ENCODE measurements at places on chromosomes 12 and 14.

DNA sequence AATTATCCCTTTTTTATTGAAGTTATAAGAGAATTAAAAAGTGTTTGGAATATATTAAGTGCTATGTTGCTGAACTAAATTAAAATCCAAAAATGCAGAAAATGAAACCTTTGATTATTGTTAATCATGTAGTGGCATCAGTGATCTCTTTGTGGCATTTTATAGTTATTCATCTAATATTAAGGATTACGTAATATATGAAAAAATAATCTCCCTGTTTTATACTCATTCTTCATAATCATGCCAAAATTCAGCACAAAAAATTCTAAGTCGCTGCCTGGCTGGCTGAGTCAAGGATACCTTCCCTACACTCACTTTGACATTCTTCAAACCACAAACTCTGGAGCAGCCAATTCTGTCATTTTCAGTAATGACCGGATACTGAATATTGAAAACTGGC is 63.7 kb downstream of the ARL1 start:
- DNase-seq = no peak

DNA sequence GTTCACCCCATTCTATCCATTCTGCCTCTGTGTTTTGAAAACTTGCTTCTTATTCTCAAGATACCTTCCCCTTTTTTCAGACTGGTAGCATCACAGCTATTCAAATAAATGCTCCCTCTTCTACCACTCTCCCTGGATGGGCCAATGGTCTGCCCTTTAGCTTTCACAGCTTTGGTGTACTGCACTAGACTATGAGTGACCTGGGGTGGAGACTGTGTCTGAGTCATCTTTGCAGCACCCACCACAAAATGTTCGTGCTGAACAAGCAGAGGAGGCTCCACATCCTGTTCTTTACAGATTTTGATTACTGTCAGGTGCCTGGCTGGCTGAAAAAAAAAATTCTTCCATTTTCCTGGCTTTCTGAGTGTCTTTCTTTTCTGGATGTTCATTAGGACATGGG is 1104.1 kb upstream of the TMEM132C start:
- DNase-seq = no peak

DNA sequence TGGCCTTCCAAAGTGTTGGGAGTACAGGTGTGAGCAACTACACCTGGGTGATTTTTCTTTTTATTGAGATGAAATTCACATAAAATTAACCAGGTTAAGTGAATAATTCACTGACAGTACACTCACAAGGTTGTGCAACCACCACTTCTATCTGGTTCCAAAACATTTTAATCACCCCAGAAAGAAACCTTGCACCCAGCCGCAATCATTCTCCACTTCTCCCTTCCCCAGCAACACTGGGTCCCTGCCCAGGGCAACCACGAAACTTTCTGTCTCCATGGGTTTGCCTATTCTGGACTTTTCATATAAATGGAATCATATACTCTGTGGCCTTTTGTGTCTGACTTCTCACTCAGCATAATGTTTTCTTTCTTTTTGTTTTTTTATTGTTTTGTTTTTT is 26.3 kb upstream of the MLXIP start:
- no peak for DNase-seq

- no peak for DNase-seq
Observed at GRCh38 chr12:69115951-69116350, 123.4 kb upstream of the CPSF6 start.

GRCh38 chr14:50021261-50022031 is 94.9 kb downstream of the VCPKMT start:
- DNase-seq = no peak

- peak; percentile 91 for DNase-seq
Observed at GRCh38 chr14:41604721-41605531, 1.8 kb upstream of the LRFN5 start.

DNA sequence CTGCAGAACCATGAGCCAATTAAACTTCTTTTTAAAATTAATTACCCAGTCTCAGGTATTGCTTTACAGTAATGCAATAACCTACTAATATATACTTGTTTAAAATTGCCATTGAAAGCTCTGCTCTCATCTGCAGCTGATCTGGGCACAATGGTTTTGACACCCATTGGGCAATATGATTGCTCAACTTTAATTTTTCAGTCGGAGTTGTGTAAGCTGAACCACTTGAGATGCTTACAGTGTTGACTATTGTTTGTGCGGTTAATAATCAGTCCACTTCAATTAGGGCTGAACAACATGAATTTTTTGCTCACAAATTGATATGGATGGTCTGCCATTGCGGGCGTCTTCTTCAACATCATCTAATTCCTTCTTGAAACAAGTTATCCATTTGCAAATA is 18.0 kb upstream of the OR4K5 start:
- no peak for DNase-seq

DNA sequence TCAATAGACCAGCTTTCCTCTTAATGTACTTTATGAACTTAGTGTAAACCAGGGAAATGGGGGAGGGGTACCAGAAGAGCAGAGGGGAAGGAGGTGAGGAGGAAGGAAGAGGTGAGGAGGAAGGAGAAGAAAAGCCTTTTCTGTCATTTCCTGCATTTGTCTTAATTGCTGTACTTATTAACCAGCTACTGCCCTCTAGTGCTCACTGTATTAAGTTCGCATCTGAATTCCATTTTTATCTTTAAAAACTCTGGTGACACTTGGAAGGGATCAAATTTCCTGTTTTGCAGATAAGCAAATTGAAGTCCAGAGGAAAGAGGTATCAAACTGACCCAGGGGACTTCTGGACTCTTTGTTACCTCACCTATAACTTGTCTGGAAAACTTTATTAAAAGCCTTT is 22.2 kb downstream of the MANSC1 start:
- peak; percentile 26 for DNase-seq

- no peak for DNase-seq
Observed at GRCh38 chr14:76407449-76408150, 31.7 kb downstream of the ESRRB start.

DNA sequence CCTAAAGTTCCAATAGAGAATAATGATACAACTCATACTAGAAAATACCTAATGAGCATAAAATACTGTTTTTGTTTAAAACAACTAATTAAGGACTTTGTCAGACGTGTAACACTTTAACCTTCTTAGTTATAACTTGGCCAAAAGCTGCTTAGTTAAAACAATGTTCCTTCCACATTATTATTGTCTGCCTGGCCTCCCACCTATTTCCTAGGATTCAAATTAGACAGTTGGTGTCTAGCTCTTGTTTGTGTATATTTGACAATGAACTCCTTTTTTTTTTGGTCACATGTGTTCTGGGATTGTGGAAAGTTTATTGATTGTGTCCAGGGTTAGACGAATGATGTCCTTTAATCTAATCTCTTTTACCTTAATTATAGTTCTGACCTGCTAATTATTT is 67.6 kb upstream of the PSMA6 start:
- DNase-seq = no peak

DNA sequence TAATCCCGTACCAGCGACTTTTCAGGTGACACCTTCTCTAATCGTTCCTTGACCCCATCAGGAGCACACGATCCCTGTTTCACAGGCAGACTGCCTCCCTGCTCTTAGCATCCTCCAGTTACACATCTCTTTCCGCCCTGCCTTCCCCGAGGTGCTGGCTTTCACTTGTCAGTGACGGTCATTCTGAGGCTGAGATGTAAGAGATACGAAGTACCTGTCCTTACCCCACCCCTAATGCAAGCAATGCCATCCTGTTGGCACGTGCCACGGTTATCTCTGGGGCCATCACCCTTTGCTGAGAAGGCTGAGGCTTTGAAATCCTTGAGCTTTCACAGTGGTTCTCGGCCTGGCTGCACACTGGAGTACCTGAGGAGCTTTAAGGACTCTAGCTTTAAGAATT is 24.4 kb downstream of the B4GALNT3 start:
- DNase-seq = no peak

DNA sequence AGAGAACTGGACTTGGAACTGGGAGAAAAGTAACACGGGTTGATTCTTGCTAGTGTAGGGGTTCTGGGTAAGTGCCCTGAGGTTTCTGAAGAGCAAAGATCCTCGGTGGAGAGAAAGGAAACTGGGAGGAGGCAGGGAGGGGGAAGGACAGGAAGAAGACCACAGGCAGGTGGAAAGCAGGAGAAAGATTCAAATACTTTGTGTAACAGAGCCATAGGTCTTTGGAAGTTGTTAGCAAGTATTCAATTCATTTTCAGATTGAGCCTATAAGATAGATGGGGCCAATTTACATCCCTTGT is 1.3 kb downstream of the PNP start:
- no peak for DNase-seq

- DNase-seq = no peak
Observed at GRCh38 chr14:31340297-31341063, 79.9 kb downstream of the HEATR5A start.

DNA sequence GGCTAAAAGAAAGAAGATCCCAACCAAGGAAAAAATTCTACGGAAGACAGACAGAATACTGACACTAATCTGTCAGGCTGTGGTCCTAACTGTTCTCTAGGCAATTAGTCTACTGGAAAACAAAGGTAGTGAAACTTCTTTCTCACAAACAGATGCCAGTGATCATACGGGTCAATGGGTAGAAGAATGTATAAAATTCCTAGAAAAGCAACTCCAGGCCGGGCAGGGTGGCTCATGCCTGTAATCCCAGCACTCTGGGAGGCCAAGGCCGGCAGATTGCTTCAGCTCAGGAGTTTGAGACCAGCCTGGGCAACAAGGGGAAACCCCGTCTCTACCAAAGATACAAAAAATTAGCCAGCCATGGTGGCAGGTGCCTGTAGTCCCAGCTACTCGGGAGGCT is 64.8 kb downstream of the HECTD4 start:
- DNase-seq = no peak

DNA sequence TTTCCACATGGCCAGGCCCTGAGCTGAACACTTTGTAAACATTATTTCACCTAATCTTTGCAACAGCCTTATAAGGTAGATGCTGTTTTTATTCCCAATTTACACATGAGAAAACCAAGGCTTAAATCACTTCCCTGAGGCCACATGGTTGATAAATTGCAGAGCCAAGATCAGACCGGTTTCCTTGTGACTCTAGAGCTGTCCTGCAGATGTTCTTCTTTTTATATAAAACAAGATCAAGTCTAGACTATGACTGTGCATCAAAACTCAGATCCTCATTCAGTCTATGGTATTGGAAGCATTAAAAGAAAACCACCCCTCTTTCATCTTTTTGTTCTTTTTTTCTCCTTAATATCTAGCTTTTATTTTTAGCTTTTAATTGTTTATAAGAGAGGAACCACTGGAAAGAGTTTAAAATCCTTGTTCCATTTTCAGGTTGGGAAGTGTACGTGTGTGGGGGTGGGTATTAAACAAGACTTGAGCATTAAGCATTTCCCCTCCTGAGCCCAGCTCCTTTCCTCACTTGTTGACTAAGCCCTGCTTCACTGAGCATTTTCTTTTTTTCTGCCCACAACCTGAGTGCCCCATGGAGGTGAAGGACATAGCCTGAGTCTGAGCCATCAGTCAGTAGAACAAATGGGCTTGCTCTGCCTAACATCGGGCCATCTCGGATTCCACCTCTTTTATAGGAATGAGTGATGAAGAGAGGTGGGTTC is 45.4 kb downstream of the GPATCH2L start:
- no peak for DNase-seq

DNA sequence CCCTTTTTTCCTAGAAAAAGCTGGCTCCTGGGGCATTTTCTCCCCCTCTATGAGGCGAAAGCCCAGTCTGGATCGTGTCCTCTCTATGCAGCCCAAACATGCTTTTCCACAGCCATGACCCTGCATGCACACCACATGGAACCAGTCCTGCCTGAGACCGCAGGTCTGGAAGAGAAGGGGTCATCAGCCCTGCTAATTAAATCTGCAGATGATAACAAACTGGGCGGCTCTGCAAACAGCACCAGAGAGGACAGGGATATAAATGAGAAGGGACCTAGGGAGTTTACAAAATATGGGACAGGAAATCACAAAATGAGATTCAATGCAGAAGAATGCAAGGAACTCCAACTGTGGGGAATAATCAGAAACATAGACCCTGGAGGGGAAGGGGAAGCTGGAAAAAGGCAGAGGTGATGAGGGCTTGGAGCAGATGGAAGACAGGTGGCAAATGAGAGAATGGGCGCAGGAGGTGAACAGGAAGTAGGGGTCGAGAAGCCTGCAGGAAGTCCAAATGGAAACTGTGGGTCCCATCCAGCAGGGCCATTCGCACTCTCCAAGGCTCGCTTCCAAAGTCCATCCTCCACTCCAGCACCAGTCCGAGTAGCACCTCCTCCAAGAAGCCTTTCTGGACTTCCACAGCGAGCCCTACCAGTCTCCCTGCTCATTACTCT is 76.3 kb downstream of the ANO2 start:
- no peak for DNase-seq

DNA sequence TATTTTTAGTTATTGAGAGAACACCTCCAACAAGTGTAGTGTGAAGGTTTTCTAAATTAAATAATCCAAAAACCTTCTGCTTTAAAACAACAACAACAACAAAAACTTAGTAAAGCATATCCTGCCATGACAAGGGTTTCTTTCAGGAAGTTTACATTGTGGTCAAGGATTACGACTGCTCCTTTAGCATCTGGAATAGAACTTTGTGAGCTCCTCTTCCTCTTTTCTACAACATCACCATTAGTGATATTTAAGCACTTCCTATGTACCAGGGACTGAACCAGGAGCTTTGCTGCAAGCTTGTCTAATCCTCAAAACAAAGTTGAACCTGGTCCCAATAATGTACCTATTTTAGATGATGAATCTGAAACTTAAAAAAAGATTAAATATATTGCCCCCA is 315.4 kb upstream of the KITLG start:
- DNase-seq = no peak

GRCh38 chr12:44673811-44674210 is 202.3 kb downstream of the NELL2 start:
- no peak for DNase-seq

DNA sequence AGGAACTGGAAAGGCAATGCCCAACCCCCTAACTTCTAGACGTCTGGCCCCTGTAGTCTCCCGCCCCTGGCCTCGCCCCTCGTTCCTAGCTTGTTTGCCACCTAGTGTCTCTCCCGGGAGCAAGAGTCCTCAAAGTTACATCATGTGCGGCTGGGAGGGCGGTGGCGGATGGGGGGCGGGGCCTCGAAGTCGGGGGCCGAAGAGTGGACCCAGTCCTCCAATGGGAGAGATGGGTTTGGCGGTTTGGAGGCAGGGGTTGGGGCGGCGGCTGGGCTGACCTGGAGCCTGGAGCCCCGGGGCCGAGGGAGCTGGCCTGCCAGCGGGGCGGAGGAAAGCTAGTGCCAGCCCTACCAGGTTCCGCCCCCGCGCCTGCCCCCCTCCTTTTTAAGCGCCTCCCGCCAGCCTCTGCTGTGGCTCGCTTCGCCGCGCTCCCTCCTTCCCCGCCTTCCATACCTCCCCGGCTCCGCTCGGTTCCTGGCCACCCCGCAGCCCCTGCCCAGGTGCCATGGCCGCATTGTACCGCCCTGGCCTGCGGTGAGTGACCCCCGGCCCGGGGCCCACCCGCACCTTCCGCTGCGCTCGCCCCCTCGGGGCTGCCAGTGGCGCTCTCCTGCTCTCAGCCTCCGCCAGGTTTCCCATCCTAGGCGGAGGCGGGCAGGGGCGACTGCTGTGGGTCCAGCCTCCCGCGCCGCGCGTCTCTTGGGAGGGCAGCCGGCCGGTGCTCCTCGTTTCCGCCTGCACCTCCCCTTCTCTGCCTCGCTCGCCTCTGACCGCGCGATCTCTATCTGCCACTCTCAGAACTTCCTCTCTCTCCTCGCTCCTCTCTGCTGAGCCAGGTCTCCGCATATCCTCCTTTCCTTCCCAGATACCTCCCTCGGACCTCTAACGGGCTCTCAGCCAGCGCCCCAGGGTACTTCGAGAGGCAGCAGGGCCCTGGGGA is at the start of gene PCK2:
Gene PCK2 (plus strand): TSS at position 411 of the 940 bp plus-strand sequence. CDS start 95 bp downstream, at position 506.
- DNase-seq = peak; percentile 72

GRCh38 chr14:44029933-44030332 is 477.1 kb downstream of the FSCB start:
- no peak for DNase-seq
